T-helper 2 cell treated with Interferon-gamma antibody and Interleukin-4, amounts not matched to agents 100 ng/mL and 5 ng/mL, for 36 hours (primary cell): ENCODE measurements at places on chromosomes 5 and 9. TPM values are rescaled to one million over a fixed set of nuclear protein-coding genes. Genes with fewer than 3 reads are reported as not detected.

Gene POC5
- 18.8 and 19.5 TPM in 2 replicates for total RNA-seq

Gene CXCL14
- total RNA-seq: not detected in 2 replicates

Gene LOX
- not detected in 2 replicates for total RNA-seq

Gene DMGDH
- 1.0 TPM in 1 of 2 replicates, not detected in the other for total RNA-seq

Gene ITGA1
- 3.2 and 4.6 TPM in 2 replicates for total RNA-seq

Gene PCDHB5
- not detected in 2 replicates for total RNA-seq

Gene SLC25A2
- 0.25 and 0.59 TPM in 2 replicates for total RNA-seq

Gene ROR2
- total RNA-seq: 0.09 and 0.18 TPM in 2 replicates

Gene NRARP
- total RNA-seq: 1.5 and 1.7 TPM in 2 replicates

Gene SELENOP
- 0.07 TPM in 1 of 2 replicates, not detected in the other for total RNA-seq

Gene LCN2
- not detected in 2 replicates for total RNA-seq

Gene PLAA
- total RNA-seq: 37.9 TPM in 2 replicates

Gene CDH9
- total RNA-seq: not detected in 2 replicates

Gene PCDHA2
- not detected in 2 replicates for total RNA-seq

Gene MEF2C
- total RNA-seq: 0.02 and 0.25 TPM in 2 replicates

Gene SLC45A2
- 0.14 and 0.23 TPM in 2 replicates for total RNA-seq

Gene PRSS3
- 0.27 and 0.77 TPM in 2 replicates for total RNA-seq

Gene ZBED3
- total RNA-seq: 0.59 and 0.80 TPM in 2 replicates

Gene SLC46A2
- total RNA-seq: not detected in 2 replicates

Gene CLPTM1L
- total RNA-seq: 116 and 118 TPM in 2 replicates

Gene ZNF608
- total RNA-seq: not detected in 2 replicates

Gene MRRF
- total RNA-seq: 37.7 and 39.9 TPM in 2 replicates

Gene CD180
- 0.27 and 0.55 TPM in 2 replicates for total RNA-seq

Gene LIX1
- total RNA-seq: not detected in 2 replicates

Gene ADCY2
- total RNA-seq: not detected in 2 replicates

Gene ZDHHC11
- total RNA-seq: 20.6 and 21.5 TPM in 2 replicates

Gene PCDHGB3
- 0.59 and 0.93 TPM in 2 replicates for total RNA-seq

Gene ANXA2R
- 26.2 and 26.6 TPM in 2 replicates for total RNA-seq

Gene LCNL1
- total RNA-seq: 0.16 and 0.20 TPM in 2 replicates

Gene SH3RF2
- 0.14 and 0.45 TPM in 2 replicates for total RNA-seq

Gene SPINK13
- not detected in 2 replicates for total RNA-seq

Gene CDX1
- not detected in 2 replicates for total RNA-seq
